Left cardiac atrium (tissue), 4 donors: ENCODE measurements at places on chromosomes 5 and 9. TPM values are rescaled to one million over a fixed set of nuclear protein-coding genes. Genes with fewer than 3 reads are reported as not detected.

CNTLN gene
- 5.3 TPM for total RNA-seq

DNA sequence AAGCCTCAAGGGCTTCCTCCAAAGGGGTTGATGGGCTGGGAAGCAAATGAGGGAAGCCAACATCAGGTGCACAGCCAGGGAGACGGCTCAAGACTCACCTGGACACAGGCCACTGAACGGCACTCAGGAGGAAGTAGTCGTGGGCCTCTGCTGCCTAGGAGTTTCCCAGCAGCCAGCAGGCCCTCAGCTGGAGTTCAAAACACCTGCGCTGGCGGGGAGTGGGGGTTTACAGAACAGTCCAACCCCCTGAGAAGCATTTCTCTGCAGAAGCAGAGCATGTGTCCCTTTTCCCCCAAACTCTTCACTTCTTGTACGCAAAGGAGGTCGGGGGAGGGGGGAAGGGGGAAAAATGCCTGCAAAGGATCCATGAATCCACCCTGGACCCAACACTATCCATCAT lies 2.3 kb downstream of the WHRN start:
- no peak for DNase-seq

DNA sequence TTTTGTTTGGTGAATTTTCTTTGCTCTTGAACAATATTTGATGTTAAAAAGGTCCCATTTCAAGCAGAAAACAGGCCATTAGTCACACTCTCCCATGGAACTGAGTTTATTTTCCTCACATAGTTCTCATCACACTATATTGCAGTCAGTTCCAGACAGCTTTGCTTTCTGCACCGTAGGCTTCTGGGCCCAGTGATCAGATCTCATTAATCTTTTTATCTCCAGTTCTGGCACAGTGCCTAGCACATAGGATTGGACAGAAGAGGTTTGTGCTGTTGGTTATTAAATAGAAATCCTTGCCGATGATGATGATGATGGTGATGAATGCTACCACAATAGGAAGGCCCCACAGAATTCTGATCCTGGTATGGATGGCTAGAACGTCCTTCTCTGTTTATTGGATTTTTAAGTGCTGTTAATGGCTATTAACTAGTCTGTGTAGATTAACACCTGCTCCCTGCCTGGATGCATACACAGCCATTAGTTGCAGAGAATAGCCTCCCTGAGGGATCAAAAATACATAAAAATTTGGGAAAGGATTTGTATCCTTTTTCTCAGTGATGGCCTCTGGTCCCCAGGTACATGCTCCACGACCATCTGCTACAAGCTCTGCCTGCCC lies 52.0 kb upstream of the NTRK2 start:
- no peak for DNase-seq

- DNase-seq: no peak
These were observed 4.1 kb upstream of the SEMA5A start for GRCh38 chr5:9549941-9550340.

GRCh38 chr5:142757564-142757963 lies 12.6 kb upstream of the ARHGAP26 start:
- DNase-seq: no peak

- no peak for DNase-seq
These were observed 518.4 kb downstream of the TAF11L14 start for GRCh38 chr5:18152671-18153070.
